NCI-H510A (cell line): ENCODE measurements at places on chromosomes 12 and 14.

DNA sequence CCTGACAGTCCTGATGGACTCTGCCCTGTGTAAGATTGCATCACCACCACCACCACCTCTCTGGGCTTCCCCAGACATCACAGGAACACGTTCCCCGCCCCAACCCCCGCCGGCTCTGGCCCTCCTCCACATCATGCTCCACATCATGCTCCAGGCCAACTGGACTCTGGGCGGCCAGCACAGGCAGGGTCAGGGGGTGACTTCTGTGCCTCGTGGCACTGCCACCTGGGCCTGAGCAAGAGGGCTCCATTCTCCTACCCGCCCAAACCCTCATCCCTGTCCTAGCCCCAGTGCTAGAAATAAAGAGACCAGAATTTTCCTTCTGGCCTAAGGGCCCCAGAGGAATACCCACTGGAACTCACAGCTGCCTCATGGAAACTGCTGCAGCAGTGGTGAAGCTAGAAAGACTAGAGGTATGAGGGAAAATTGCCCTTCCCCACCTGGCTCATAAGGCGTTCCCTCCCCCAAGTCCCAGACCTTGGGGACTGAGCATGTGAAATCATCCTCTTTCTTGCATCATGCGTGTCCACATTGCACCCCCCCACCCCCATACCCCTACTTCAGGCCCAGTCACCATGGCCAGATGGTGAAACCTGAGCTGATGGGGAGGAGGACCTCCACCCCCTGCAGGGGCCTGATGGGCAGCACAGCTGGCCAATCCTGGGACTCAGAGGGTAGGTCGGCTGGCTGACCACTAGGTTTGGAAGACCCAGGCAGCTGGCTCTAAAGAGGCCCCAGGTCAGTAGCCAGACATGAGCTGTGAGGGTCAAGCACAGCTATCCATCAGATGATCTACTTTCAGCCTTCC, at the start of gene INHBE:
Gene INHBE, plus strand, starts transcription at position 742 of the 808 bp plus-strand sequence. CDS start 230 bp downstream, outside the sequence.
- DNase-seq = peak; percentile 83

- DNase-seq = no peak
Measured at GRCh38 chr14:68598621-68599447, 194.0 kb downstream of the ZFP36L1 start.

GRCh38 chr12:118213452-118213851, 77.5 kb downstream of the PEBP1 start:
- no peak for DNase-seq

GRCh38 chr12:51270951-51271518, 820 bp upstream of the SMAGP start:
- no peak for DNase-seq

DNA sequence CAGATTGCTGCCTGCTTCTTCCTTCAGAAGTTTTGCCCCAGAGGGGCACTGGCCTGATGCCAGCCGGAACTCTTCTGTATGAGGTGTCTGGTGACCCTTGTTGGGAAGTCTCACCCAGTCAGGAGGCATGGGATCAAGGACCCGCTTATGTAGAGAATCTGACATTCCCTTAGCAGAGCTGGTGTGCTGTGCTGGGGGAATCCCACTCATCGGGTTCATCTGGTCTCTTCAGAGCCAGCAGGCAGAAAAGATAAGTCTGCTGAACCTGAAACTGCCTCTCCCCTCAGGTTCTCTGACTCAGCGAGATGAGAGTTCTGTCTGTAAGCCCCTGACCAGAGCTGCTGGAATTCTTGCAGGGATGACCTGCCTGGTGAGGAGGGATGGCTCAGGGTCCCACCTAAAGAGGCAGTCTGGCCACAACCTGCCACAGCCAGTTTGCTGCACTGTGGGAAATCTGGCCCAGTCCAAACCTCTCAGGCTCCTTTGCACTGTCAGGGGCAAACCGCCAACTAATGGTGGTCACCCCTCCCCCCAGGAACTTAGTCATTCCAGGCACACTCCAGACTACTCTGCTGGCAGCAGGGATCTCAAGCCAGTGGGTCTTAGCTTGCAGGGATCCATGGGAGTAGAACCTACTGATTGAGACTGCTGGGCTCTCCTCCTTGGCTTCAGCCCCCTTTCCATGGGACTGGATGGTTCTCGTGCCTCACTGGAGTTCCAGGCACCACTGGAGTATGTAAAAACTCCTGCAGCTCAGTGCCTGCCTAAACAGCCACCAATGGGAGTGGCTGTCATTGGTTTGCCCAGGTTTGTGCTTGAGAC, 4.1 kb downstream of the CLEC2D start:
- no peak for DNase-seq

- DNase-seq = no peak
Measured at GRCh38 chr12:64009321-64010068, 165.0 kb downstream of the SRGAP1 start.

DNA sequence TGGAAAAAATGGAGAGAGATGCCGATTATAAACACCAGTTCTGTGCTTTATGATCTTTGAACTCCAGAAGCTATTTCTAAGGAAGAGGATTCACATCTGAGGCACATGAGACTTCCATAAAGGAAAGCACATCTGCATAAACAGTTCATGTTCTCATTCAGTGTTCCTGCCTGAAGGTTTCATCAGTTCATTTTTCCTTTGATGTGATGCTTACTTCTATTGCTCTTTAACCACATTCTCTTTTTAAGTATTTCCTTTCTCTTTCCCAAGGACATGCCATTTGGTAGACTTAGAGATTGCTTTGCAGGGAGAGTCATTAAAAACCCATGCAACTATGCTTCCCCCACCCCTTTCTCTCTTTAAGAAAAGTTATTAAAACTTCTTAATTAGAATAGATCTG, 387.0 kb upstream of the FLRT2 start:
- no peak for DNase-seq

- DNase-seq = no peak
Measured at GRCh38 chr12:47989023-47989417, 15.3 kb downstream of the COL2A1 start.

- no peak for DNase-seq
Measured at GRCh38 chr14:24432259-24433131, 2.7 kb downstream of the KHNYN start.
